ENCODE measurements at places on chromosomes 2 and 18.

DNA sequence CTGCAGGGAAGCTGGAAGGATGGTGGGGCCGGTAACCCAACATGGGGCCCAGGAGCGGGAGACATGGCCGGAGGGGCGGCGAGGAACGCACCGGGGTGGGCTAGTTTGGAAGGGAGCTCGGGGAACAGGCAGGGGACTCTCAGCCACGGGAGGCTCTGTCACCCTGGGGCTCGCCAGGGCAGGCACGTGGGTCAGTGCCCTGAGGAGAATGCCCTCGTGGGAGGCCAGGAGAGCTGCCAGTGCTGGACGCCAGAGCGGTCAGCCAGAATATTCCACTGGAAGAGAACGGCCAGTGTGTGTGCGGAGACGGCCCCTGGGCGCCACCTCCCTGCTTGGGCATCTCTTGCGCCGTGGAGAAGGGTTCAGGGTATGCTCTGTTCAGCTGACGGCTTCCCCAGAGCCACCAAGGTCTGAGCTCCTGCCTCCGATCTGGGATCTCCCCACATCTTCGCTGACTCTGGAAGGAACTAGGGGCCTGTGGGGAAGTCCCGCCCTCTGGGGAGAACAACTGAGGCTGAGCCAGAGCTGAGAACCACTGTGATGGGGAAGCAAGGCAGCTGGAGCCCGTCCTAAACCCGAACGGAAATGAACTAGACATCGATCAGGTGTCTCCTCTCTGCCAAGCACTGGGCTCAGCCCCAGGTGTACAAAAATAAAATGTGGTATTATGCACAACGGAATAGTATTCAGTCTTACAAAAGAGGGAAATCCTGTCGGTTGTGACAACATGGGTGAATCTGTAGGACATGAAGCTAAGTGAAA, 49.3 kb downstream of the TNP1 start:
- no peak for DNase-seq

DNA sequence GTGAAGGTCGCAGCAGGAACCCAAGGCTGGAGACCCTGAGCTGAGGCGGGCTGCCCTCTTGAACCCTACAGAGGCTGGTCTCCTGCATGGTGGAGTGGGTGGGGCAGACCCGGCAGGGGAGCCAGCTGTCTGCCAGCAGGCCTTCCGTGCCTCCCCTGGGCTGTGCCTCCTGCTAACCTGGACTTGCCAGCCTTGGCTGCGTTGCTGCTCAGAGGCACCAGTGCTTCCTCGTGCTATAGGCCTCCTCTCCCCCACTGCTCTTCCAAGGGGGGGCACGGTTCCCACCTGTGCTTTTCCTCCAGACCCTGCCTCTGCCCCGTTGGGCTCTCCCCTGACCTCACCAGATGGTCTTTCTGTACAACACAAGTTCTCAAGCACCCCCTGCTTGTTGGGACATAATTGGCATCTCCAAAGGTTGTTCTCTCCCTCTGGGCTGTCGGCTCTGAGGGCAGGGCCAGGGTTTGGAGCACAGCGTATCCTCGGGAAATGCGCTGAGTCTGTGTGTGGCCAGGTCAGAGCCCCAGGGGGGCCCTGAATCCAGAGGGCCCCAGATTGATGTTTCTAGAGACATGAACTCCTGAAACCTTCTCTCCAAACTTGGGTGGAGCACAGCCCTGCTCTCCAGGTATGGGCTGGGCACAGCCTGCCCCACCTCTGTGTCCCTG, 6.7 kb downstream of the ARHGEF4 start:
- DNase-seq, result no peak

DNA sequence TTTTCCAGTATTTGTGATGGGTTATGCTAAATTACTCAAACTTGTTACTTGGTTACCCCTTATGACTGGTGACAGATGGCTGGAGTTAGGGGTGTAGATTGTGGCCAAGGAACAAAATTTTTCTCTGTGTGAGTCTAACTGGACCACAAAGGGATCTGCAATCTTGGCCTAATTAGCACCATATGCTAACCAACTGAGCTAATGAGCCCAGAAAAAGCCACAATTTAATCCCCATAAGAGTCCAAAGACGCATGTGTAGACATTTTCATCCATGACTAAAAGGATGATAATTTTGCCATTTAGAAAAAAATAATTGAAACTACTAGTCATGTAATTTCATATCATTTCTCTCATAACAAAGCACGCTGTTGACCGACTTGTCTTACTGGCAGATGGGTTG, 151.2 kb downstream of the ABCA12 start:
- no peak for DNase-seq

DNA sequence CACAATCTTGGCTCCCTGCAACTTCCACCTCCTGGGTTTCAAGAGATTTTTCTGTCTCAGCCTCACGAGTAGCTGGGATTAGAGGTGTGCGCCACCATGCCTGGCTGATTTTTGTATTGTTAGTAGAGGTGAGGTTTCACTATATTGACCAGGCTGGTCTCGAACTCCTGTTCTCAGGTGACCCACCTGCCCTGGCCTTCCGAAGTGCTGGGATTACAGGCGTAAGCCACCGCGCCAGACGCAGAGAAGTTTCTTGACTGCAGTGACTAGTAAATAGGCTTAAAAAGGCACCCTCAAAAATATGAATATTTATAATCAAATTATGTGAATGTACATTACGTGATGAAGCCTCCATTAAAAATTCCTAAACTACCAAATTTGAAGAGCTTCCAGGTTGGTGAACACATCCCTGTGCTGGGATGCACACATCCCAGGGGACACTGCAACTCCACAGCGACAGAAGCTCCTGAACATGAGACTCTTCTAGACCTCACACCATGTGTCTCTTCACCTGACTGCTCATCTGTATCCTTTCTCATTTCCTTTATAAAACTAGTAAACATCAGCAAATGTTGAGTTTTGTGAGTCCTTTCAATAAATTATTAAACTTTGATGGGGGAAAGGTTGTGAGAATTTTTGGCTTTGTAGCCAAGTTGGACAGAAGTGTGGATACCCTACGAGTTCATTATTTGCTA, 203.3 kb upstream of the SPOPL start:
- DNase-seq, result no peak

GRCh38 chr2:205511221-205511620, 171.1 kb upstream of the NRP2 start:
- no peak for DNase-seq

- no peak for DNase-seq
Measured at GRCh38 chr2:11562476-11562875, 28.6 kb downstream of the GREB1 start.

DNA sequence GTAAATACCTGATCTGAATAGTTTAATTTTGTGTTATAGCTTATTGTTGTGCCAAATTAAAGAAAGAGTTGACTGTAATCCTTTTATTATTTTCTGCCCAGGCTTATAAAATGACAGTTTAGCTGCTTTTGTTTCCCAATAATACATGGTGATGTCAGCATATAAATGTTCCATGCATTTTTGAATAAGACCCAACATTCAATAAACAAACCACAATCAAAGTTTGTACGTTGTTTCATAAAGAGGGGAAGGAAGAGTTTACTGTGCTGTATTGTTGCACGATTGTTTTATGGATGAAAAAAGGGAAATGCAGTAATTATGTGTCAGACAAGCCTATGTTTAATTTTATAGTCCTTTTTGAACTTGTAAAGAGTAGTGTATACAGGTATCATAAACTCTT, 177.2 kb upstream of the SCN7A start:
- DNase-seq, result no peak

DNA sequence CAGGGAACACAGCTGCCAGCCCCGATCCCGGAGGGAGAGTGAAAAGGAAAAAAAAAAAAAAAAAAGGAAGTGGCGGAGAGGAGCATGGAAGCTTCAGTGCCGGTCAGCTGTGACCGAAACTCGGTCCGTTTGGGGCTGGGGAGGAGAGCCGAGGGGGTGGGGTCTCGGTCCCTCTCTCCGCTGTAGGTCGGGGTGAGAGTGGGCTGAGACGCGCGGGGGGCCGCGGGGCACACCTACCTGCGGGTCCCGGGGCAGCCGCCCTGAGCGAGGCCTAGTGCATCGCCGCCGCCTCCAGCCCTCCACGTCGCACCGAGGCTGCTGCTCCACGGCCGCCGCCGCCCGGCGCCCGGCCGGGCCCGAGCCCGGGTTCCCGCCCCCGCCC, 536 bp downstream of the VPS54 start:
- peak; percentile 22 for DNase-seq

- no peak for DNase-seq
Measured at GRCh38 chr18:23882616-23883276, 131.8 kb upstream of the TTC39C start.

DNA sequence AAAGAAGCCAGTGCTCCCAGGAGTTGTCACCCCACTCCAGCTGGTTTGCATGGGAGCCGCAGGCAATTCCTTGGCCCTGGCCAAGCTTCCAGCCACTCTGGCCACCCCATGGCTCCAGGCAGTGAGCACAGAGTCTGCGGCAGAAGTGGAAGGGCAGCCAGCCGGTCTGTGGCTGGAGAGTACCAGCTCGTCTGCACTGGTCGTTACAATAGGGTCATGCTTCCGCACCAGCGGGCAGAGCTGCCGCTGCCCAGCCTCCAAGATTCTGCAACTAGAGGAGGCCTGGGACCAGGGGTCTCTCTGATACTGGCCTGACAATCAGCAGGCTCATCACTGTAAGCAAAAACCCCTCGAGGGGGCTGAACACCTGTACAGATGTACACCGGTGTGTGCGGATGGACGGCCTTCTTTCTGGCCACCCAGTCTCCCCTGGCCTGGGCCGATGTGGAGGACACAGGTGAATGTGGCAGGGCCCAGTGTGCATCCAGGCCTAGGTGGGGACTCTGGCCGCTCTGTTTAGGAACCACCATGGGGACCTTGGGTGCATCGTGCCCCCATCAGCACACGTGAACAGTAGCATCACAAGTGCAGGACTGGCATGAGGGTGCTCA, 51.9 kb upstream of the ODC1 start:
- DNase-seq, result no peak

- no peak for DNase-seq
Measured at GRCh38 chr2:221501210-221501882, 70.8 kb downstream of the EPHA4 start.

GRCh38 chr2:216133397-216133796, 24.2 kb downstream of the XRCC5 start:
- DNase-seq, result no peak

DNA sequence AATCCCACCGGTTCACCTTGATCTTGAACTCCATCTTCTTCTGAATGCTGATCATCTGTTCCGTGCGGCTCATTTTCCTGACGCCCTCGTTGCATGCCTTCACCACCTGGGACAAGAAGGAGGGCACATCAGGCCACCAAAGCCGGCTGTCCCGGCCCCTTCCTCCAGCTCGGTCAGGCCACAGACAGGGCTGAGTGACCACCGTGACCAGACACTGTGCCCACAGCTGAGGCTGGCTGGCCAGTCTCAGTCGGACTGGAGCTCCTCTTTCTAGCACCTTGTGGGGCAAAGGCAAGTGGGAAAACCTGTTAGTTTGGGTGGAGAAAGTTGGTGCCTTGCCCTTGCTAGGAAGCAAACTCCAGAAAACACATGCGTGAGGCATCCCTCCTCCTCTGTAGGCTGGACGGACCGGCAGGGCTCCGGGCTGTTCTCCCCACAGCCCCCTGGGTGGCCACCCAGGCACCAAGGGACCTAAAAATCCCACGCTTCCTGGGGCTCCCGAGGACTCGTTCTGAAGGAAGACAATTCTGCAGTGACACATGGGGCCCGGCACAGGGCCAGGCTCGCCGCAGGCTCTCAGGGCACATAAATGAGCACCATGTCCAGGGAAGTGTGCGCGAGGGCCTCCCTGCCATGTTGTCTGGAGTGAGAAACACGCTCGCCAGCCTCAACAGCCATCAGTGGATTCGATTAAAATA, 15.3 kb downstream of the SNORC start:
- no peak for DNase-seq

- no peak for DNase-seq
Measured at GRCh38 chr2:60492548-60492947, 60.9 kb downstream of the BCL11A start.

All from stimulated activated CD4-positive, alpha-beta T cell treated with anti-CD3 and anti-CD28 coated beads, Interleukin-15, amount 100 ng/mL, for 48 hours (primary cell).